Amniotic stem cell (primary cell): ENCODE measurements at places on chromosomes 1 and 21.

DNA sequence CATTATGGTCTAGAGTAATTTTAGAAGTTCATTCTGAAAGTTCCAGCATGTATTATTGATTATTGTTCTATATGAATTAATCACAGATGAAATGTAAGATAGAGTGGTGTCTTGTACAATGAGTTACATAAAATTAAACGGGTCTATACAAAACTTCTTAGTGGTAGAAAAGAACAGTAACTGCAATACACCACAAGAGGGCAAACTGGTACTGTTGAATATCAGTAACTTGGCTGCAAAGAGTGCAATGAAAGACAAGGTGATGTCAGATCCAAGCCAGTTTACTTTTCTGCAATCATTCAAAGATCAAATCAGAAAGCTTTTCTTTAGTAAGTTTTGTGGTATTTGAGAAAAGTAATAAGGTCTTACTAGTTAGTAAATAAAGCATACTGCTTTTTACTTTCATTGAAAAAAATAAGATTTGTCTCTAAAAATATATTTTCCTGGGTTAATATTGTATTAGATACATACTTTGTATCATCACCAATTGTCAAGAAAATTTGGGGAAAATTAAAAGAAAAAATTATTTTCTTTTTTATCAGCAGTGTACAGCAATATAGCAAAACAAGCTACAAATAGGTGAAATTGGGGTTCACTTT, 66.4 kb upstream of the BTG3 start:
- DNase-seq = peak; percentile 32

DNA sequence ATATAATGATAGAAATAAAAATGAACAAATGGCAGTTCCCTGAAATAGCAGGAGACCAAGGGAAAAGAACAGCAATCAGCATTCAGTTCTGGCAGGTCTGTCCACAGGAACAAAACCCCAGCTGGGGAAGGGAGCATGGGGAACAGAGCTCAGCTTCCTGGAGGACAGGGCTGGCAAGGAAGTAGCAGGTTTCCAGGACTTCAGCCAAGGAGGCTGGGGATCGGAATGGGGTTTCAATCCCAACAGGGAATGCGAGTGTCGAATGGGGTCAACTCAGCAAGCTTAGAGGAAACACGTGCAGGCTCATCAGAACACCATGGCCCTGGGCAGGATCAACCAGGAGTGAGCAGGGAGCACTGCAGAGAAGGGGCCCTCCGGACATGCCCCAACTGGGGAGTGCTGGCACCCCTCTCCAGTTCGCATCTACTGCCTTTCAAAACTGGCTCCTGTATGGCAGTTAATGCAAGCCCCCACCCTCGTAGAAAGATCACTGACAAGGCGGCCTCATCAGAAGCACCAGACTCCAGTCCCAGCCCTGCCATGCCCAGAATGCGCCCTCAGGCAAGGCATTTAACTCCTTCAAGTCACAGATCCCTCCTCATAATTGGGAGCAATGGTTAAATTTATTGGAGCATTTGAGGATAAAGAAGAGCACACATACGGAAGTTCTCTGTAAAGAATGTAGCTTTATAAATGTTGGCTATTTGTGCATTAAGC, 72.4 kb downstream of the SEC16B start:
- DNase-seq = no peak

DNA sequence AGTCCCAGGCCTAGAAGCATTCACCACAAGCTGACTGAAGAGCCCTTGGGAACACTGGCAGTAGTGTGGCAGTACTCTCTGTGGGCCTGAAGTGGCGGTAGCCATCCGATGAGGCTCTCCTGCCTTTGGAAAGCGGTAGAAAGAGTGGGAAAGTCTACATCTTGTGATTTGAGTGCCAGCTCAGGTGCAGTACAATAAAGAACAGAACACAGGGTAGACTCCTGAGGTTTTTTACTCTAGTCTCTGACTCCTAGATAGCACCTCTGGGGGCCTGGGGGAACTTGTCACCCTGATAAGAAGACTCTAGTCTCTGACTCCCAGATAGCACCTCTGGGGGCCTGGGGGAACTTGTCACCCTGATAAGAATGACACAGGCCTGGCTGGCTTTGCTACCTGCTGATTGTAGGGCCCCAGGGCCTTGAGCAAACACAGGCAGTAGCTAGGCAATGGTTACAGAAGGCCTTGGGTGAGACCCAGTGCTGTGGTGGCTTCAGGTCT, 18.0 kb upstream of the IL20 start:
- no peak for DNase-seq

GRCh38 chr1:110490791-110491451, 28.1 kb downstream of the KCNA10 start:
- no peak for DNase-seq

- no peak for DNase-seq
These were observed 642 bp upstream of the NT5C1A start for GRCh38 chr1:39672551-39672947.

DNA sequence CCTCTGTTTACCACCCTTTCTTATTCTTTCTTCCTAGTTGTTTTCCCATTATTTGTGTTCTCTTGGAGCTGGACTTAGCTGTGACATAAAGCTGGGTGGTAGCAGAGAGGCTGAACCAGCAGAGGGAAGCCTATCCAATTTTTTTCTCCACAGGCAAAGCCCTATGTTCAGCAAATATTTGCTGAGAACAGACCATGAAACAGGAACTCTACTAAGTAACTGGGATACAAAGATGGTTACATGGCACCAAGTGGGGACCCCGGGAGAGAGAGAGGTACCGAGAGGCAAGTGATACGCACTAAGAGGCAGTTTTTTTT, 6.6 kb downstream of the CFAP141 start:
- DNase-seq = no peak

- DNase-seq = no peak
These were observed 51.0 kb upstream of the LHX8 start for GRCh38 chr1:75083223-75083622.

DNA sequence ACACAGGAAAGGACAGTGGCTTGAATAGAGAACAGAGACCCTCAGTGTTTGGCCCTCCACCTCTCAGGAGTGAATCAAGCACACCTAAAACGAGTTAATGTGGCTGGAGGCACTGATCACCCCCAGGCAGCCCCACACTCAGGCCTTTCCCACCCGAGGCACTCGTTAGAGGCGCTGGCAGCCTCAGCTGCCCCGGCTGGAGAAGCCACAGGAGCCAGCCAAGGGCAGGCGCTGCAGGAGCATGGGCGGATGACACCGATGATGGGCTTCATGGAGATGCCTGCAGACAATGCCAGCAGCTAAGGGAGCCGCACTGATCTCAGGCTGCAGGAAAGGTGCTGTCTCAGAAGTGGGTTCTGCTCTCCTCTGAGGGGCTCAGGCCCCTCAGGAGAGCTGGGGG, 24.1 kb upstream of the ABCG1 start:
- no peak for DNase-seq

GRCh38 chr1:36203554-36204346, 20.5 kb upstream of the THRAP3 start:
- no peak for DNase-seq

- DNase-seq = no peak
These were observed 128.0 kb downstream of the ACTL8 start for GRCh38 chr1:17883136-17883535.

DNA sequence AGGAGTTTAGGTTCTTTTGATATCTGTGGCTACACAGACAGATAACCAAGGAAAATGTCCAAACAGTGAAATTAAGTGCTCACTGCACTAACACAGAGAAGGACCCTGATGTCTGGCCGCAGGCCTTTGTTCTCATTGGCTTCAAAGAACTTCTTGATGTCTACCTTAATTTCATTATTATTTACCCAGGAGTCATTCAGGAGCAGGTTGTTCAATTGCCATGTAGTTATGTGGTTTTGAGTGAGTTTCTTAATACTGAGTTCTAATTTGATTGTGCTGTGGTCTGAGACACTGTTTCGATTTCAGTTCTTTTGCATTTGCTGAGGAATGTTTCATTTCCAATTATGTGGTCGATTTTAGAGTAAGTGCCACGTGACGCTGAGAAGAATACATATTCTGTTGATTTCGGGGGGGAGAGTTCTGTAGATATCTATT, 15.2 kb upstream of the LGALS8 start:
- DNase-seq = no peak

DNA sequence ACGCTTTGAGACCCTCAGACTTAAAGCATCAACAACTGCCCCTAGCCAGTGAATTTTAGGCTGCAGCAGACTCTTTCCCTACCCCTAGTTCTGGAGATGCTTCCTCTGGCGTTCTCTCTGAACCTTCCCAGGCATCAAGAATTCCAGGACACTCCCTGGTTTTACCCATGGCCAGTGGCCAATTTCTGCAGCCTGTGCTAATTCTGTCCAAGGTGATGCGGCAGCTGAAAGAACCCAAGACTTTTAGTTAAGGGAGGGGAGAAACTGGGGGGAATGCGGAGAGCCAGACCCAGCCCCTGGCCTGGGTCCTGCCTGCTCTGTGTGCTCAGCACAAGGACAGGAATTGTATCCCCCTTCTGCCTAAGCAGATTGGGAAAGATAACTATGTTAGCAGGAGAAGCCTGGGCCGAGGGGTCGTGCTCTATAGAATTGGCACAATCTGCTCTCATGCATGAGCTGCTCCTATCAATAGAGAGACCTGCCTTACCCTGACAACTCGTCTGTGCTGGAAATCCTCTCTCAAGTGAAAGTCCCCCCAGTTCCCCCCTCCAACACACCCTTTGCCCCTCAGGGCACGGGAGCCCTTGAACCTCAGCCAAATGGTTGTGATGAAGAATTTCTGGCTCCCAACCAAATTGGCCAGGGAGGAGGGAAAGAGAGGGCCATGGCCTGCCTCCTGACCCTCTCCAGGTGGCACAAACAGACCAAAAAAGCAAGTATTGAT, 5.4 kb upstream of the GJA8 start:
- no peak for DNase-seq

DNA sequence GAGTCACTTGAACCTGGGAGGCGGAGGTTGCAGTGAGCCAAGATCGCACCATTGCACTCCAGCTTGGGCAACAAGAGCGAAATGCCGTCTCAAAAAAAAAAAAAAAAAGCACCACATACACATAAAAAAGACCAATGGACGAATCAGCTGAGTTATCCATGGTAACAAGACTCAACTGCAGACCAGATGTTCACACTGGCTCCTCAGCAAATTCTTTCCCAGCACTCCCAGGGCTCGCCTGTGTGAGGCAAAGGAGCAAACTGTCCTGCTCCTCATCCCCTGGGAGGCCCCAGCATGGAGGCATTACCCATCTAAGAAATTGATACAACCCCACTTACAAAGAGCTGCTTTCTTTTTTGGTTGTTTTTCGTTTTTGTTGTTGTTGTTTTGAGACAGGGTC, 3.1 kb downstream of the TMEM234 start:
- DNase-seq = no peak

GRCh38 chr1:203144661-203145060, 17.1 kb downstream of the ADORA1 start:
- DNase-seq = no peak

- no peak for DNase-seq
These were observed 20.9 kb downstream of the RNF187 start for GRCh38 chr1:228507961-228508652.

DNA sequence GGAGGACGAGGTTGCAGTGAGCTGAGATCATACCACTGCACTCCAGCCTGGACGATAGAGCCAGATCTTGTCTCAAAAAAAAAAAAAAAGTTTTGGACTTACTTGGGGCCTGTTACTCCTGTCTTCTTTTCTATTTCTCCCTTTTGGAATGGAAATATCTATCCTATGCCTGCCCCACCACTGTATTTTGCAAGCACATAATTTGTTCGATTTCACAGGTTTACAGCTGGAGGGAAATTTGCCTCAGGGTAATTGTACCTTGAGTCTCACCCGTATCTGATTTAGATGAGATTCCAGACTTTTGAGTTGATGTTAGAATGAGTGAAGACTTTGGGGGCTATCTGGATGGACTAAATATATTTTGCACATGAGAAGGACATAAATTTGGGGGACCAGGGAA, 8.5 kb downstream of the TEX46 start:
- DNase-seq = no peak

- DNase-seq = no peak
These were observed at the start of gene B3GALNT2 for GRCh38 chr1:235504122-235504493. TSS of gene B3GALNT2 (minus strand) at chr1:235504452. CDS start at chr1:235504252, 200 bp downstream.

DNA sequence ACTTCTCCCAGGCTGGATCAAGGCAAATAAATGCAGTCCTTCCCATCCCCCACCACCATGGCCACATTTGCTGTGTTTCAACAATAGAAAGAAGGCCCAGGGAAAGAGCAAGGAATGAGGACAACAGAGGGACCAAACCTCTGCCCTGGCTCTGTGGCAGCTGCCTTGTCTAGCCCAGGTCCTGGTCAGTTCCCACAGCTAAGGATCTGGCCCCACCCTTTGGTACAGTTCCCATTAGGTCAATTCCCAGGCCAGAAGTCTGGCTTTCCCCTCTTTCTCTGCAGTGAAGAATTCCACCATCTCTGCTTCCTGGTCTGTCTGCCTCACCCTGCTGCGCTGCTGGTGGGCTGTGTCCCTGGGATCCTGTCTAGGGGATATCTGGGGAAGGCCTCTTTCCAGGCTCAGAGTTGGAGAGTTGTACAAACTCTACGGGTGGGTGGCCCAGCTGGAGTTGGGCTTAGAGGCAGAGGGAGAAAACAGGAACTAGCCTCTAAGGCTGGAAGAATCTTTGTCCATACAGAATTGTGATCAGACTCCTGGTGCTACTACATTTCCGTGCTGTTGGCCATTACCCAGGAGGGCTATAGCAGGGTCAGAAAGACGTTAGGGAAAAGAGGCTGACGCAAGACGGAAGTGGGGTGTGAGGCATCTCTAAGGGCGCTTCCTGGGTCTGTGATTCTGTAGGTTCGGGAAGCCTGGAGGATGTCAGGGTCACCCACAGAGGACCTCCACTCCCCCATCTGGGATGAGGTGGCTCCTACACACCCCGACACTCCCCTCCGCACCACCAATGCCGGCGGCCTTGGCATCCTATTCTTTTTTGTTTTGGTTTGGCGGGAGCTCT, 953 bp upstream of the NDUFS2 start:
- DNase-seq = no peak

- DNase-seq = no peak
These were observed 79.5 kb upstream of the DAB1 start for GRCh38 chr1:57503337-57503736.

GRCh38 chr21:36254106-36254941, 65.7 kb upstream of the MORC3 start:
- no peak for DNase-seq

- DNase-seq = no peak
These were observed 95.5 kb downstream of the SSBP3 start for GRCh38 chr1:54310439-54311328.

- no peak for DNase-seq
These were observed 119.7 kb upstream of the WNT4 start for GRCh38 chr1:22262583-22262982.

GRCh38 chr1:55076356-55076755, 37.0 kb downstream of the PCSK9 start:
- no peak for DNase-seq

DNA sequence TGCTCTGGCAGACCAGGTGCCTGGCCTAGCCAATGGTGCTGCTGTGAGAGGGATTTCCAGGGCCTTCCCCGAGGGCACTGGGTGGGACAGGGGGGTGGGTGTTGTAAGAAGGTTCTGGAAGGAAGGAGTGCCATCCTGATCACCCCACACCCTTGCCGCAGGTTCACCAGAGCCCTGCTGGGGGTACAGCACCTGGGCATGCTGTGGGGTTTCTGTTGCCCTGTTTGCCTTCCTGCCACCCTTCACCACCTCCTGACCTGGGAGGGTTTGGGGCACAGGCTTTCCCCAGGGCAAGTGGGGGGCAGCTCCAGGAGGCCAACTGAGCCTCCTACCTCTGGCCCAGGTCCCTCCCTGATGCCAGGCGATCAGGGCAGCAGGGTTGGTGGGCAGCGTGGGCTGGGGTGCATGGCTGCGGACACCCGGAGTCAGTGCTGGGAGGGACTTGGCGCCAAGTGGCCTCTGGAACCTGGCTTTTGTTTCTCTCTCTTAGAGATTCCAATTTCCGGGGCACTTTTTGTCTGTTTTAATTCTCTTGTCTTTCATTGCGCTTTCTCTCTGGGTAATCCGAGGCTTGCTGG, 318.8 kb downstream of the PTPRU start:
- DNase-seq = no peak

GRCh38 chr1:14724678-14725077, 126.2 kb downstream of the KAZN start:
- no peak for DNase-seq
